NCI-H1930 (cell line): ENCODE measurements at places on chromosomes 13 and 19.

DNA sequence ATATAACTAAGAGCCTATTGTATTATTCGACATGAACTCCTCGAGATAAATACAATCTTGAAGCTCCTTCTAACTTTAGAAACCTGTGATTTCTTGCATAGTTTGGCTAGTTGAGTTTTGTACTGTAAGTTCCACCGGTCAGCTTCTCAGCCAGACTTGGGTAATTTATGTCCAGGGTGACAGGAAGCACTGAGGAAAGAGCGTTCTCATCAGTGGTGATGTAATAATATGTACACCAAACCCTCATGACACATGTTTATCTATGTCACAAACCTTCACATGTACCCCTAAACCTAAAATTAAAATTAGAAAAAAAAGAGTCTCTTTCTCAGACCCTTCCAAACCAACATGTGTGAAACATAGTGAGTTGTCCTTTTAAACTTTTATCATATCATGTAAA, 205.7 kb downstream of the KCNRG start:
- no peak for DNase-seq

DNA sequence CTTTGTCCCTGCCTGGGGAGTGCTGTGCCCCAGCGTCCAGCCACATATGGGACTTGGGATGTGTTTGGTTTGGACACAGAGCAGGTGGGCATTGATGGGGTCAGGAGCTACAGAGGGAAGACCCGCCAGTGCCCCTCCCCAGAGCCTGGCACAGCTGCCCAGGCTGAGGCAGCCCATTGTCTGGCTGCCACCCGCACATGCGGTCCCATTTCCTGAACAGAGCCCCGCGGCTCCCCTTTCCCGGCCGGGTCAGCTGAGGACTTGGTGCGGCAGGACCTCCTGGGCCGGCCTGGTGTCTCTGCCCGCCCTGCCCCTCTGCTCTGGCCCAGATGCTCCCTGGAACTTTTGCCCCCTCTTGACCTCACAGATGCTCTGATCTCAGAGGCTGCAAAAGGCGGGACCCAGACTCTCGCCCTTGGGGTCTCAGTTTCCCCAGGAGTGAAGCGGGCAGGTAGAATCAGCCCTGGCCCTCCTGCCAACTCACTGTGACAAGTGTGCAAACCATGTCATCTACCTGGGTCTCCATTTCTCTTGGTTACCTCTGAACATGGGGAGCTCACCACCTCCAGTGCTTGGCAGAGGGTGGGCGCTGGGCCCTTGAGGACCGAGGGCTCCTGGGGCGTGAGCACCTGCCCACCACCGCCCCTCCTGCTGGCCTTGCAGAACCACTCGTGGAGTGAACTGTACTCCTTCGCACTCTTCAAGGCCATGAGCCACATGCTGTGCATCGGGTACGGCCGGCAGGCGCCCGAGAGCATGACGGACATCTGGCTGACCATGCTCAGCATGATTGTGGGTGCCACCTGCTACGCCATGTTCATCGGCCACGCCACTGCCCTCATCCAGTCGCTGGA, 17.8 kb downstream of the HCN2 start:
- no peak for DNase-seq

DNA sequence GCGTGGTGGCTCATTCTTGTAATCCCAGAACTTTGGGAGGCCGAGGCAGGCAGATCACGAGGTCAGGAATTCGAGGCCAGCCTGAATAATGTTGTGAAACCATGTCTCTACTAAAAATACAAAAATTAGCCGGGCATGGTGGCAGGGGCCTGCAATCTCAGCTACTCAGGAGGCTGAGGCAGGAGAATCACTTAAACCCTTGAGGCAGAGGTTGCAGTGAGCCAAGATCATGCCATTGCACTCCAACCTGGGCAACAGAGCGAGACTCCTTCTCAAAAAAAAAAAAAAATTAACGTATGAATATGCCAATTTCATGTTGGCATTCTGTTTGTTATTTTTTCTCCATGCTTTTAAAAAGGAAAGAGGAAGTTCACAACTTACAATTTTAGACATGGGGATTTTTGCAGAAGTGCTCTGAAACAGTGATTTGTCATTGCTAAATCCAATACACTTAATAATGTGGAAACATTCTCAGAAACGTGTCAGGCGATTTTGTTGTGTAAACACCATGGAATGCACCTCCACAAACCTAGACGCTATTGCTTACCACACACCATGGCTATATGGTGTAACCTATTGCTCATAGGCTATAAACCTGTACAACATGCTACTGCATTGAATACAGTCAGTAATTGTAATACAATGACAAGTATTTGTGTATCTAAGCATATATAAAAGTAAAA, 115.9 kb upstream of the PCDH20 start:
- DNase-seq: no peak

DNA sequence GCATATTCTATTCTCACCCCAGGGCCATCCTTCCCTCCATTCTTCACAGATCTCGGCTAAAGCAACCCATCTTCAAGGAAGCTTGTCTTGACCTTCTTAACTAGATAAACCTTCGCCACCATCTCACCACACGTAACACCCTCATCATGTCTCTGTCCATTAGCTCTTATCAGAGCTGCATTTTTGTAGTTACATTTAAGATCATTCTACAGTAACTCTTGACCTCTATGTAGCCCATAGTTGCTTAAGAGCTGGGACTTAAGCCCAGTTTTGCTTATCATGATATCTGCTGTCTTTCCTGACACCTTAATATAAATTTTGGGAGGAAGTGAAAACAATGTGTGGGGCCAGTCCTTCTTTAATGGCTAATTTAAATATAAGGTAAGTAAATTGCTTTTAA, 345.1 kb downstream of the MTUS2 start:
- DNase-seq: no peak

DNA sequence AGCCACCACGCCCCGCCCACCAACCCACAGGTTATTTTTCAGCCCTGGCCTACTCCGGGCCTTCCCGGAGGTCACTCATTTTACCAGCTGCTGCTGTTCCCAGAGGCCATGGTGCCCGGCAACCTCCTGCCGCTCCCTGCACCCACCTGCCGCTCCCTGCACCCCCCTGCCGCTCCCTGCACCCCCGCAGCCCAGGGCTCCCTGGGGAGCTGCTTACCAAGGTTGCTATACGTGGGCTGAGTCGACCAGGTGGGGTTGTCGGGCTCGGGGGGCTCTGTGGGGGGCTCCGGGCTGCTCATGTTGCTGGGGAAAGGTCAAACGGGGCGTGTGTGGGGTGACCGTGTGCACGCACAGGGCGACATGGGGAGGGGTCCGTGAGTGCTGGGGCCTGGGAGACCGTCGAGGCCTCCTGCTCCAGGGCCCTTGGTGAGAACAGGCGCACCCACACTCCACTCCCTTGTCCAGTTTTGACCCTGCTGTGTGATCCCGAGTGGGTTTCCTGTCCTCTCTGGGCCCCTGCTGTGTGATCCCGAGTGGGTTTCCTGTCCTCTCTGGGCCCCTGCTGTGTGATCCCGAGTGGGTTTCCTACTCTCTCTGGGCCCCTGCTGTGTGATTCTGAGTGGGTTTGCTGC, 1.2 kb downstream of the PEAK3 start:
- DNase-seq: no peak

- no peak for DNase-seq
Observed at GRCh38 chr19:2302319-2303210, 5.4 kb downstream of the LINGO3 start.

DNA sequence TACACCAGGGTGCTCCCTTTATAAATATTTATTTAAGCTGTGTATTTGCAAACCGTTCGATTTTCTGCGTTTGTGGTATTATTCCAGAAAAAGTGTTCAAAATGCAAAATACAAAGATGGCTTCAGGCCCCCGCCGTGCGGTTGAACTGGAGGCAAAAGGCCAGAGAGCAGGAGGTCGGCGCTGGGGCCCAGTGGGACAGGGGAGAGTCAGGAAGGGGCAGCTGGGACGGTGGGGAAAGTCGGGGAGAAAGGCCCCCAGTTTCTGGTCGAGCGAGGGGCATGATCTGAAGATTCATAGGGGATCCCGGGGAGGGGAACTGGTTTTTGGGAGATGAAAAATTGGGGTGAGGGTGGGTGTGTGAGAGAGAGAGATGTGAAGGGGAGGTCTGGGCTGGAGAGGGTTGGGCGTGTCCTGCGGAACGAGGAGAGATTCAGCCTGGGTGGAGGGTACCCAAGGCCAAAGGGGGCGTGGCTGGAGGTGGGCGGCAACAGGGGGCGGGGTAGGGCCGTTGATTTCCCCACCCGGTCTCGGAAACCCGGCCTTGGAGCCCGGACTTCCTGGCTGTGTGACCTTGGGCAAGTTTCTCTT, 678 bp downstream of the ISOC2 start:
- DNase-seq: no peak

DNA sequence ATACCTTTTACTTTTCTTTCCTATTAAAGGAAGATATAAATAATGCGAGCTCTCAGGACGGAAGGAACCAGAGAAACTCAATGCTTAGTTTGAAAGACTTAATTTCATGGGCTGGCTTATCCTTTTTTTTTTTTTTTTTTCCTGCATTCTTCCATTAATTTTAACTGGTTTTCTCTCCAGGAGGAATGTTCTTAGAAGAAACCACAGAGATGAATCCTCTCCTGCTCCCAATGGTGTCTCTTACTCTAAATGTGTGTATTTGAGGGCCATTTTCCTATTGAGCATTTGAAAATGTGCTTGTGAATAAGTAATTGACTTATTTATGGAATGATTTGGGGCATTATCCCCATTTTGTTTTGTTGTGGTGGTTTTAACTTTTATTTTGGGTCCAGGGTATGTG, 494.9 kb downstream of the FOXO1 start:
- no peak for DNase-seq

DNA sequence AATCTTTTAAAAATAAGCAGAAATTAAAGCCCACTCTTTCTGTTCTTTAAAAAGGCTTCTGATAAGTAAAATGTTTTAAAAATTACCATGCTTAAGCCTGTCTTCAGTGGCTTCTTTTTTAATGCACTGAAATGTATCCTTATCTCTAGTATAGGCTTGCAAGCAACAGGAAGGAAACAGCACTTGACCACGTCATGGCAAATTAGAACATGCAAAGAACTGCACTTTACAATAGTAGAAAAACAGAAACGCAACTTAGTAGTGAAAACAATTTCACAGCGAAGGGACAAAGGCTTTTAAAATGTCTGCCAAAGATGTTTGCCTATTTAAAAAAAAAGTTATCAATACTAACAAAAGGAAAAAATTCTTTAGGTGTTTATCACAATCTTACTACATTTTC, 36.3 kb downstream of the ELF1 start:
- DNase-seq: no peak

DNA sequence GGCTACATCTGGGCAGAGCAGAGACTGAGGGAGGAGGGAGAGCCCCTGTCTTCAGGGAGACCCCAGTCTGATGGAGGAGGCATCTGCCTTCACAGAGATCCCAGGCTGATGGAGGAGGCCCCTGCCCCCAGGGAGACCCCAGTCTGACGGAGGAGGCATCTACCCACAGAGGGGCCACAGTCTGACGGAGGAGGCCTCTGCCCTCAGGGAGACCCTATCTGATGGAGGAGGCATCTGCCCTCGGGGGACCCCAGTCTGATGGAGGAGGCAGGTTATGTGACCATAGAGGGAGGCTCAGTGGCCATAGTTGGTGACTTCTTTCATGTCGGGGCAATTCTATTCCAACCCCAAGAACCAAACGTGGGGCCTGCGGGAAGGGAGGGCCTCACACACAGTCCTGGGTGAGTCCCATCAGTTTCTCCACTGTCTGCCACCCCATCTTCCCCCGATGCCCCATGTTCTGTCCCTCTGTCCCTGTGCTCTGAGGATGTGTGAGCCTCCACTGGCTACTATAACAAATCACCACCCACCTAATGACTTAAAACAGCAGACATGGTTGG, 14.3 kb downstream of the MISP start:
- DNase-seq: no peak

DNA sequence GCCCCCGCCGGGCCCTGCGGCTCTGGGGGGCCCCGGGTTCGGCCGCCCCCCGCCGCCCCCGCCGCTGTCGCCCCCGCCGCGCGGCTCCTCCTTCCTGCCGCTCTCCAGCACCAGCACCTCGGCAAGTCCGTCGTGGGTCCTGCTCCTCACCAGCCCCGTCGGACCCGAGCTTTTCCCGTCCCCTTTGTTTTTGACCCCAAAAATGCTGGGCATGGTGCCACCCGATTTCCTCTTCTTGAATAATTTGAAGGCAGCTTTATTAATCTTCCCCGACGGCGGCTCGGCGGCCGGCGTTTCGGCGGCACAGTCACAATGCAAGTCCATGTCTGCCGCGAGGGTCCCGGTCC, 945 bp downstream of the AMER2 start:
- DNase-seq: no peak

- no peak for DNase-seq
Observed at GRCh38 chr19:42303101-42303464, 659 bp upstream of the PAFAH1B3 start.

DNA sequence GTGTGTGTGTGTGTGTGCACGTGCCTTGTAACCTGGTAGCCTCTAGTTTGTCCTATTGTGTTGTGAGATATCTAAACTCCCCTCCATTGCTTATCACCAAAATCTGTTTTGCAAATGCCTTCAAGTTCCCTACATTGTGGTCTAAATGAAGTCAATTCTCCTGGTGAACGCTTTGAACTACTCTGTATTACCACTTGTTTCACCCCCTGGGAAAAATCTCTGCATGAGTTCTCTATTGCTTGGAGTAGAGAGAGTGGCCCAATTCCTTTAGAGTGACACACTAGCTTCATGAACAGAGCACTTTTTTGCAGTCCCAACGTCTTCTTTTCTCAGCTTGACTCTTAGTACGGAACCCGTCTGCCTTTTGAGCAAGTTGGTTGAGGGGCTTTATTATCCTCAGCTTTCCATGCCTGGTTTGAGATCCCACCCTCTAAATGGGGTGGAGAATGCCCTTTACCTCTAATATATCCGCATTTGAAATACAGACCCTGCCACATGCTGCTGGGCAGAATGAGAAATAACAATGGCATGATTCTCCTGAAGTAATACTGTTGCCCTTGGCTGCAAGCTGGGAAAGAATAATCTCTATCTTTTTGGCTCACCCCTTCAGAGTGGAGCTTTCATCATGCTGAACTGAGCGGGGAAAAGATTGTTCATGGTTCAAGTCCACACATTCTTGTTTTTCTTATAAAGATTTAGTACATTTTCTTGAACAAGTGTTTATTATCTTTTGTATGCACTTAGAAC, 2545.3 kb downstream of the PCDH9 start:
- DNase-seq: no peak

DNA sequence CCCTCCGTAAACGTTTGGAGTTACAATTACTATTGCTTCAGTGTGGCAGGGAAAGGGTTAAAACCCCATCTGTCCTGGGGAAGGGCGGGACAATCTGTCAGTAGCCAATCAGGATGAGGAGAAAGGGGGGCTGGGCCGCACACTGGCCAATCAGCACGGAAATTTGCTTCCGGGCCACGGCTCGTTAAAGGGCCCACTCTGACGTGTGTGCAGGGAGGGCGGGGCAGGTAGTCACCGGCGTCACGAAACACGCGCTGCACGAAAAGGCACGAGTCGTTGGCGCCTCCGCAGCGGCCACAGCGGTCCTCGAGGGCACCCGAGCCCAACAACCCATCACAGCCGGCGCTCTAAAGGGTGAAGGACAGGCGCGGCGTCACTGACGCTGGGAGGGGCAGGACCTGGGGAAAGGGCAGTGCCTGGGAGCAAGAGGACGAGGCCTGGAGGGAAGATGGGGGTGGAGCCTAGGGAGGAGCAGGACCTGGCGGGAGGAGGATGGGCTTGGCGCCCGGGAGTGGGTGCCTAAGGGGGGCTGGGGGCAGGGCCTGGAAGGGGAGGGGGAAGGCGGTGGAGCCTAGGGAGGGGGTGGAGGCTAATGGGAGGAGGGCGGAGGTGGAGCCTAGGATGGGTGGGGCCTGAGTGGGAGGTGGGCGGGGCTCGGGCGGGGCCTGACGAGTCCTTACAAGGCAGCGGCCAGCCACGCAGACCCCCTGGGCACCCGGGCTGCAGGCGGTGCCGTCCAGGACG, 4.9 kb downstream of the ADAMTSL5 start:
- peak; percentile 89 for DNase-seq

GRCh38 chr19:55544776-55545439, 435 bp downstream of the SBK3 start:
- DNase-seq: no peak

GRCh38 chr13:27822873-27823311, 30.6 kb downstream of the GSX1 start:
- no peak for DNase-seq
